ENCODE measurements at places on chromosomes 5 and 9.

GRCh38 chr5:37005252-37005651 lies 128.7 kb downstream of the NIPBL start:
- peak; percentile 12 for DNase-seq

DNA sequence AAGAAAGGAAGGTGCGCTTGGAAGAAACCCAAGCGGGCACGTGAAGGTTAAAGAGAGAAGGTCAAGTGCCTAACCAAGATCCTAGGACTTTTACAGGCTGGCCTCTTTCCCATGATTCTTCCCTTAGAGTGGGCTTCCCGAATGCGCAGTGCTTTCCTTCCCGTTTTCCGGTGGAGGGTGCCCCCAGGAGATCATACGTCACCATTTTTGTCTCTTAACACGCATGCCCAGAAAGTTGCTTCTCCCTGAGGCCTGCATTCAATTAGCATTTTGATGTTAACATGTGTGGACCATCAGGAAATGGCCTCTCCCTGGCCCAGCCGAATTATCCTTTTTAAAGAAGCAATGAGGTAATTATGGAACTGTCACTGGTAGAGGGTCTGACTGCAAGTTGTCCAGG lies 1.9 kb upstream of the RUSC2 start:
- no peak for DNase-seq

DNA sequence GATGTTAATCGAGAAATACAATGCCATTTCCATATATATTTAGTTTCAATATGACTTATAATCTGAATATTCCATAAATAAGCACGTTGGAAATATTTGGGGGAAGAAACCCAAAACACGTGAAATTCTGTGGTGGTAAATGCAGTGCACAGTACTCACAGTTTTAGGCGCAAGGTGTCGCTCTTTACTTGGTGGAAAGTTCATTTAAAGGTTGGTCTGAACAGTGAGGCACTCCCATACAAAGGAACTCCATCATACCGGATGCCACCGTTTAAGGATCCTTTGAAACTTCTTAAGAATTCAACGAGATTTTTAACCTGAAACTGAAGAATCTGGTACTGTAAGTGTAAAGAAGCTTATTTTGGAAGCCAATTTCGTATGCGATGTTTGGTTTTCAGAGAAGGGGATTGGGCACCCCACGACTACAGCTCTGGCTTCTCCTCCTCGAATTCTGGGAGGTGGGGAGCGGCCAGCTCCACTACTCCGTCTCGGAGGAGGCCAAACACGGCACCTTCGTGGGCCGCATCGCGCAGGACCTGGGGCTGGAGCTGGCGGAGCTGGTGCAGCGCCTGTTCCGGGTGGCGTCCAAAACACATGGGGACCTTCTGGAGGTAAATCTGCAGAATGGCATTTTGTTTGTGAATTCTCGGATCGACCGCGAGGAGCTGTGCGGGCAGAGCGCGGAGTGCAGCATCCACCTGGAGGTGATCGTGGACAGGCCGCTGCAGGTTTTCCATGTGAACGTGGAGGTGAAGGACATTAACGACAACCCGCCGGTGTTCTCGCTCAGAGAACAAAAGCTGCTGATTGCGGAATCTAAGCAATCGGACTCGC lies at the start of gene PCDHA11:
PCDHA11 (plus strand) TSS at position 237 of the 834 bp plus-strand sequence; CDS start at position 384, 147 bp downstream.
- no peak for DNase-seq

DNA sequence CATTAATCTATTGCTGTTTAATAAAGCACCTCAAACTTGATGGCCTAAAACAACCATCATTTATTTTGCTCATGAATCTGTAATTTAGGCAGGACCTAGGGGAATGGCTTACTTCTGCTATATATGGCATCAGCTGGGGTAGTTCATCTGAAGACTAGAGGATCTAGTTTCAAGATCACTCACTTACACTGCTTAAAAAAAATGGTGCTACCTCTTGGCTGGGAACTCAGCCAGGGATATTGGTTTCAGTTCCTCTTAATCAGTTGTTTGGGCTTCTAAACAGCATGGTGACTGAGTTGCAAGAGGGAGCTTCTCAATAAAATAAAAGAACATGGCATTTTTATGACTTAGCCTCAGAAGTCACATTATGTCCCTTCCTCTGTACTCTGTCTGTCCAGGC lies 142.0 kb downstream of the FAM114A2 start:
- DNase-seq, result peak; percentile 20

DNA sequence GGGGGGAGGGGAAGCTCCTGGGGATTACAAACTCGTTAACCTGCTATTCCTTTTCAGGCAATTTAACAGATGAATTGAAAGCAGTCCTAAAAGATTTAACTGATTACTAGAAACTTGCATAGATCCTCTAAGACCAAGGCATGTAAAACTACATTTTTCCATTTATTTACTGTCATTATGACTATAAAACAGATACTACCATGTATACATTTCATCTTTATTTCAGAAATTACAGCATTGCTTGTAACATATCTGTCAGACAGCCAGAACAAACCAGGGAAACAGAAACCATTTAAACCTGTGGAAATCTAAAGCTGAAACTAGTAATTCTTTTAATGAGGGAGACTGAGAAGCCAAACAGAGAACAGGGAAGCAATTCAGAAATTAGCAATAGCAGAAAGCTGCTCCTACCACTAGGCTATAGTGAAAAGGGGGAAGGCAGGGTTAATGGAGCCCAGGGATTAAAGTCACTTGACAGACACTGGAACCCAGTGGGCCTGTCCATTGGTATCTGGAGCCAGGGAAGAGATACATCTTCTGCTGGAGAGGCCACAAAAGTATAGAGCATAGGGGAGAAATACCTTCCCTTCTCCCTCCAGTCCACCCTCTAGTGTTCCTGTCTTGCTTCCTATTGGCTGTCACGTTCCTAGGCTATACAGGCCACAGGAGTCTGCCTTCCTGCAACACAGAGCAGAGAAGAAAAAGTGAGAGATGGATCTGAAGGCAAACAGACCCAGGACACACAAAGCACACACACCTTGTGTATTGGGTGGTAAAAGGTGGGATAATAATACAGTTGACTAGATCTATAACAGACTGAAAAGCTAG lies 33.8 kb downstream of the PDCD1LG2 start:
- no peak for DNase-seq

DNA sequence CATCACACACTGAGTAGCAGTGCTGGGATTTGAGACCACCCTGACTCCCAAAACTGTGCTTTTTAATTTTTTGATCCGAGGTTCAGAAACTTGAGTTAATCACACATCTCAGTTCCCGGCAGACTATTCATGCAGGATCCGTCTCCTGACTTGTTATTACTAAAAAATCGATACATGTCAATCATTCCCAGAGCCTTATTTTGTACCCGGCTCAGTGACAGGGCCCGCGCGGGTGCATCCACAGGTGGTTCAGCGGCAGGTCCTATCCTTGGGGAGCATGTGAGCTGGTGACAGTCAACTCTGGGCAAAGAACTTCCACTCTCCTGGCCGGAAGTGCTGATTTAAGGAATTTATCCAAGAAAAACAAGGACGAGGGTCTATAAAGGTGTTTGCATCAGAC lies 95.9 kb upstream of the MVB12B start:
- DNase-seq, result no peak

DNA sequence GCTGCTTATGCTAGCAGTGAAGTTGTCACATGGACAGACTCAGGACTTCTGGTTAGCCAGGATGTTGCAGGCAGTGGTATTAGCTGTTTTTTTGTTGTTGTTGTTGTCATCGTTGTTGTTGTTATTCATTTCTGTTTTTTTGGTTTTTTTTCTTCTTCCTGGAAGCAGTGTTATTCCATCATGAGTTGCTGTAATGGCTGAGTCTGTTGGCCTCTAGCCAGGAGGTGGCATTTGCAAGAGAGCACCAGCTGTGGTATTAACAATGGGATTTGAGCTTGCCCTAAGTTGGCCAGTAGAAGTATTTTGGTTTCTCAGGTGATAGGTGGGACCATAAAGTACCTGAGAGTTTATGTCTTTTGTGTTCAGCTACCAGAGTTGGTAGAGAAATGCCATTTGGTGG lies 561.1 kb downstream of the KCTD16 start:
- DNase-seq, result no peak

GRCh38 chr5:145295236-145295835 lies 539.8 kb downstream of the PRELID2 start:
- no peak for DNase-seq

DNA sequence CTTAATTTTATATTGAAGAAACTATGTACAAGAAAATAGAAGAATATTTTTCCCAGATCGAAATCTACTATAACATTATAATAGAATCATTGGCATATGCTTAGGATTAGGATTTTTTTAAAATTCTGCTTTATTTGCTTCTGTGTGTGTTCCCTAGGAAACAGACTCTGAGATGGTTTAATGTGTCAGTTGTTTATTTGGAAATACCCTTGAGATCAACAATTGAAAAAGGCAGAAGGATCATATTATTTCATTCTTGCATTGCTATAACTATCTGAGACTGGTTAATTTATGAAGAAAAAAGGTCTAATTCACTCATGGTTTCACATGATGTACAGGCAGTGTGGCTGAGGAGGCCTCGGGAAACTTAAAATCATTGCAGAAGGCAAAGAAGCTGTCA lies 622.6 kb downstream of the PRR16 start:
- no peak for DNase-seq

DNA sequence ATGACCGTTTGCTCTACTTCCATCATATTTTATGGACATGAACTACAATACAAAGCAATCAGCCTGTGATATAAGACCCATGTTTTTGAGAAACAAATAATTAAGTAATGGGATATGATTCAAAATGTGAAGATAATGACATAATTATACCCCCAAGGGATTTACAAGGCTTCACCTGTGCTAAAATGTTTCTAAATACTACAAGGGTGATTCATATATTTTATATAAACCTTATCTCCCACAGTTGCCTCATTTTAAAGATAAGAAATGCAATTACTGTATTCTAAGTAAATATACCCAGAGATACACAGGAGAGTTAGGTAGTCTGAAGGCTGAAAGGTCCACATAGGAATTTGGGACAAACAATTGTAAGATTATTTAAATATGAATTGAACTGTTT lies 662.0 kb upstream of the CHD1 start:
- no peak for DNase-seq

DNA sequence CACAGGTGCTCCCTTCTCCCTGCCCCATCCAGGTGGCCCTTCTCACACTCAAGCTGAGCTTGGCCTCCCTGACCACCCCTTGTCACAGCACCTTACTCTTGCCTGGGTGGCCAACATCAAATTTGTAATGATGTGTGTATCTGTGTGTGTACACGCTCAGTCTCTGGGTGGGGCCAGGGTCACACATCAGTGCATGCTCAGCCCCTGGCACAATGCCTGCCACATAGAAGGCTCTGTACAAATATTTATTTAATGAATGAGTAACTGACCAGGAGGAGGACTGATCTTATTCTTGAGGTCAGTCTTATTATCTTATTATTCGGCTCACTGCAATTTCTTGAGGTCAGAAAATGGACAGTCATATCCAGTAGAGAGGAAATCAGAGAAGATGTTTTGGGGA lies 41.3 kb upstream of the HAND1 start:
- no peak for DNase-seq

- no peak for DNase-seq
Measured at GRCh38 chr5:155826611-155827507, 500.1 kb upstream of the SGCD start.

GRCh38 chr9:36897478-36897877 lies 136.6 kb downstream of the PAX5 start:
- no peak for DNase-seq

GRCh38 chr9:113482991-113483675 lies 19.6 kb downstream of the RGS3 start:
- DNase-seq, result no peak

GRCh38 chr5:59003124-59003523 lies 420.2 kb downstream of the RAB3C start:
- no peak for DNase-seq

GRCh38 chr5:4185127-4185526 lies 589.5 kb downstream of the IRX1 start:
- no peak for DNase-seq

GRCh38 chr5:128378196-128378595 lies 159.8 kb downstream of the FBN2 start:
- no peak for DNase-seq

DNA sequence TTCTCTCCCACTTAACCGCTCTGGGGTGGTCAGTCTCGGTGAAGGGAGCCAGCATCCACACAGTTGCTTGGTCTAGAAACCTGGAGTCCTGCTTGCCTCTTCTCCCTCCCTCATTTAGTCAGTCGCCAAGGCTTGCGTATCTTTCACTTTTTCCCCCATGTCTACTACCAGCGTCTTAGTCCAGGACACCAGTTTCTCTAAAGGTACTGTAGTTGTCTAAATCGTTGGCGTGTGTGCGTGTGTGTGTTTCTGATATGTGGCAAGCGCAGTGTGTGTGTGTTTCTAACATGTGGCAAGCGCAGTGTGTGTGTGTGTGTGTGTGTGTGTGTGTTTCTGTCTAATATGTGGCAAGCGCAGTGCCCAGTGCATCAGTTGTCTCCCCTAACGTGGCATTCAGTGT lies 641 bp downstream of the ATP6V1G1 start:
- DNase-seq, result no peak

DNA sequence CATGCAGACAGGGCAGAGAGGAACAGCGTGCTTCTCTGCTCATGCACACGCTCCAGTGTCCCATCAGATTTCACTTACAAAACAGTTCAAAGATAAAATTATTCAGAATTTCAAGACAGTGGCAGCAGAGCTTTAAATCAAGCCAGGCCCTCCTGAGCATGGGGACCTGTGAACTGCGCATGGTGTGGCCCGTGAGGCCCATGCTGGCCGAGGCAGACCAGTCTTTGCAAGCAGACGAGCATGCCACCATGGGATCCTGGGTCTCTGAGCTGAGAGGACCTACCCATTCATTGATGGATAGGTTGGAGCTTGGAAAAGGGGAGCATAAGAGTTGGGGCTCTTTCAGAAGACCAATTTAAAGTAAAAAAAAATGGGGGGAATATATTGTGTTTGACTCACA lies 35.0 kb upstream of the SAP30L start:
- DNase-seq, result no peak

DNA sequence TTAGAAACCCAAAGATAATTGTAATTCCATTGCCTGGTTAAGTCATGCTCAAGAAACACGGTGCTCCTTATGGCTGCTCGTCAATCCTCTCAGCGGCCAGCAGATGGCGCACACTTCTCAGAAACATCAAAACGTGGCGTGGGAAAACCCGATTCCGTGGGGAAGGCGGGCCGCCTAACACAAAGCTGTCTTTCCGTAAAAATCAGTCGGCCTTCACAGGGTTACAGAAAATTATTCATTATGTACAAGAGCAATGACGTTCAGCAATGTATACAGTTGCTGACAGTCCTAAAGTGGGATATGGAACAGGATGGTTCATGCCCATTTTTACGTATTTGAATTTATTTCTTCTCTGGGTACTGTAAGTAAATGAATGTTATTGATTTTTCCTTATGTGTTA lies 83.5 kb downstream of the PDE4D start:
- DNase-seq, result peak; percentile 69

GRCh38 chr5:139946006-139946405 lies 97.1 kb downstream of the NRG2 start:
- DNase-seq, result no peak

DNA sequence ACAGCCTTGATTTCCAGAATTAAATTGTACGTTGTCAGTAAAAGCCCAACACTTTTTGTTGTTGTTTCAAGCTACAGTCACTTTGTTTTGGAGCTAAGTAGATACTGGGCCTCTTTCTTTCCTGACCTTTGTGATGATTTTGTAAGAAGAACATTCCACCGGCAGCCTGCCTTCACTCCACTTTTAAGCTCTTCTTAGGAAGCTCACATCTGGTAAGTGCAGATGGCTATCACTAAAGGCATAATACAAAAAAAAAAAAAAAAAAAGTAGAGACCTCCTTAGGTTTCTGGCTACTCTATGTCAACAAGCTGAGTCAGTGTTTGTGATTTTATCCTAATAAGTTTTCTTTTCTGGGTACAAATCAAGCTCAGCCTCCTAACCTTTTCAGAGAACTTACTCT lies 1922.1 kb upstream of the WWC1 start:
- DNase-seq, result no peak
